Activated T-cell treated with anti-CD3 and anti-CD28 coated beads for 48 hours (primary cell): ENCODE measurements at places on chromosomes 2 and 18.

GRCh38 chr18:60543646-60544045 is 171.1 kb upstream of the MC4R start:
- DNase-seq, result no peak

- DNase-seq, result no peak
These were observed 1.2 kb upstream of the ME2 start for GRCh38 chr18:50877545-50878265.

DNA sequence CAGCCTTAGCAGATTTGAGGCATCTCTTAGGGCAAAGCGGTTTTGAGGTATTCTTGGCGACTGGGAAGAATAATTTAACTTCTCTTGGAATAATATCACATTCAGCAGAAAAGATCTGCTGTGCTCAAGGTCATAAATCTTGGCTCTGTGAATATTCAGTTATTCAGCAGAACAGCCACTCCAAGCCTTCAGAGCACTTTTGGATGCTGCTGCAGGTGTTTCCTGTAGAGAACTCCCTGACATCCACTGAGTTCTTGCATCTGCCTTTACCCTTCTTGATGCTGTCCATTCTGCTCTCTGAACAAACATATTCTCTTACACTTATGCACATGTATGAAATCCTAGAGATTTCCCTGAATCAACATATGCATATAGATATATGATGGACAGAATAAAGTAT is 390.3 kb downstream of the NRXN1 start:
- DNase-seq, result no peak

DNA sequence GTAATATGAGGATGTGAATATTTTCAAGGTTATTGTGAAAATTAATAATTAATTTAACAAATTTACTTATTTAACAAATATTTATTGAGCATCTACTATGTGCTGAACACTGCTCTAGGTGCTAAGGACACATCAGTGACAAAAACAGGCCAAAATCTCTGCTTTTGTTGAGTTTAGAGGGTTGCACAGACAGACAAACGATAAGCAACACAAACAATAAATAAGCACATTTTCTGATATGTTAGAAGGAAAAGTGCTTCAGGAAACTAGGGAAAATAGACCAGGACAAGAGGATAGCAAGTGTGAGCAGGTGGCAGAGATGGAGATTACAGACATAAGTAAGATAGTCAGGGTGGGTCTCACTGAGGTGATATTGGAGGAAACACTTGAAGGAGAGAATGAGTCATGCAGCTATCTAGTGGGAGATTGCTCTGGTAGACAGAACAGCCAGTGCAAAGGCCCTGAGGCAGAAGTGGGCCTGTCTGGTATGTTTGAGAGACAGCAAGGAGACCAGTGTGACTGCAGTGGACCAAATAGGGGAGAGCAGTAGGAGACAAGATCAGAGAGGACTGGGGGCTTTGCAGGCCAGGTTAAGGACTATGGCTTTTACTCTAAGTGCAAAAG is 38.3 kb downstream of the SFXN5 start:
- no peak for DNase-seq

DNA sequence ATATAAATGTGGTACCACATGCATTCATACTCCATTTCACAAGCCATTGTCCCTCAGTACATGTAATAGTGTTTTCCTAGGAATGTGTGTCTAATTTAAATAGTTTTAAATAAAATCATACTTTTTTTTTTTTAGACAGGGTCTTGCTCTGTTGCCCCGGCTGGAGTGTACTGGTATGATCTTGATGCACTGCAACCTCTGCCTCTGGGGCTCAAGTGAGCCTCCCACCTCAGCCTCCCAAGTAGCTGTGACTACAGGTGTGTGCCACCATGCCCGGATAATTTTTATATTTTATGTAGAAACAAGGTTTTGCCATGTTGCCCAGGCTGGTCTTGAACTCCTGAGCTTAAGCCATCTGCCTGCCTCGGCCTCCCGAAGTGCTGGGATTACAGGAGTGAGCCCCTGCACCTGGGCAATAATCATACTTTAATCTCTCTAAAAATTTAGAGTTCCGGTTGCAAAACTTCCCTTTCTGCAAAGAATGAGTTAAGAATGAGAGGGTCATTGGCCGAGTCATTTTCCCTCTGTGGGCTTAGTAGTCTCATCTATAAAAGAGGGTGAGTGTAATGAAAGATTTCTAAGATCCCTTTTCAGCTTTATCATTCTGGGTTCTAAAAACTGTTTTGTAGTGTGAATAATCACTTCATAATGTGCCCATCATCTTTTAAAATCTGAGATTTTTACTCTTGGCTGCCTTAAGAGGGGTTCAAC is 116.0 kb upstream of the PELI1 start:
- no peak for DNase-seq

DNA sequence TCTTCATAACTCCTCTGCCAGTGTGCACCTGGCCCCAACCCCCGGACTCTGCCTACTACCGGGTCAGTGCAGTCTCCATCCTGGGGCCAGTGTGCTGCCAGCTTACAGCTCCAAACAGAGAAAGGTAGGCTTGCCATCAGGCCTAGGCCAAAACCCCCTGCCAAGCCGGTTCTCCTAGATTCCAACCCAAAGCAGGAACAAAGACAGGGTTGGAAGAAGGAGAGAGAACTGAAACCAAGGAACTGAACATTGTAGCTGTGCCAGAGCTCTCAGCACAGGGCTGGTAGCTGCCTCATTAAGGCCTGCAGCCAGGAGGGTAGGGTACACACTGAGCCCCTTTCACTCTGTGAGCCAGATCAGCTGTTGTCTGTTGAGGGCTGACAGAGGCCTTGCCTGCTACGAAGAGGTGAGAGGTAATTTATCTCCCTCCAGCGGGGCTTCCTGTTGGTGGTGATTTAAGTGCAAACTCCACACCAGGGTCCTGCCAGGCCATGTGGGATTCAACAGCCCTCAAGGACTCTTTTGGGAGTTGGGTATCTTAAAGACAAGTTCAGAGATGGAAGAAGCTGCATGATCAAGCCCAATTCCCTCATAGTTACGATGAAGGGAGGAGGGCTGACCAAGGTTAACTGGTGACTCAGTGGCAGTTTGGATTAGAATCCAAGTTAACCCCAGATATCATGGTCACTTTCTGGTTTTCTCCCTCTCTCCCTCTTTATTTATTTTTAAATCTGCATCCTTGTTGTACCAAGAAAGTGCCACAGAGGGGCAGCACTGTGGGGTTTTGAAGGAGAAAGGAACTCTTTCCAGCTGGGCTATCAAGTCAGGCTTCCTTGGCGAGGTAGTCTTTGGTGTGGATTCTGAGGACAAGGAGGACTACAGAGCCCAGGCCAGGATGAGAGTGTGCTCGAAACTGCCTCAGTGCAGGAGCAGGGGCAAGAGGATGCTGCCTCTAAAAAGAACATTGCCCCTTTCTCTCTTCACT is 48.1 kb downstream of the CYRIA start:
- DNase-seq, result no peak

- DNase-seq, result no peak
These were observed 41.3 kb downstream of the SCG2 start for GRCh38 chr2:223560749-223561435.

- no peak for DNase-seq
These were observed 2.3 kb upstream of the ARHGAP25 start for GRCh38 chr2:68732036-68732932.

- DNase-seq, result no peak
These were observed 27.7 kb downstream of the METTL8 start for GRCh38 chr2:171406044-171406443.

GRCh38 chr2:29562319-29562718 is 359.1 kb downstream of the ALK start:
- no peak for DNase-seq

GRCh38 chr2:170307555-170308351 is 129.8 kb downstream of the MYO3B start:
- DNase-seq, result no peak

DNA sequence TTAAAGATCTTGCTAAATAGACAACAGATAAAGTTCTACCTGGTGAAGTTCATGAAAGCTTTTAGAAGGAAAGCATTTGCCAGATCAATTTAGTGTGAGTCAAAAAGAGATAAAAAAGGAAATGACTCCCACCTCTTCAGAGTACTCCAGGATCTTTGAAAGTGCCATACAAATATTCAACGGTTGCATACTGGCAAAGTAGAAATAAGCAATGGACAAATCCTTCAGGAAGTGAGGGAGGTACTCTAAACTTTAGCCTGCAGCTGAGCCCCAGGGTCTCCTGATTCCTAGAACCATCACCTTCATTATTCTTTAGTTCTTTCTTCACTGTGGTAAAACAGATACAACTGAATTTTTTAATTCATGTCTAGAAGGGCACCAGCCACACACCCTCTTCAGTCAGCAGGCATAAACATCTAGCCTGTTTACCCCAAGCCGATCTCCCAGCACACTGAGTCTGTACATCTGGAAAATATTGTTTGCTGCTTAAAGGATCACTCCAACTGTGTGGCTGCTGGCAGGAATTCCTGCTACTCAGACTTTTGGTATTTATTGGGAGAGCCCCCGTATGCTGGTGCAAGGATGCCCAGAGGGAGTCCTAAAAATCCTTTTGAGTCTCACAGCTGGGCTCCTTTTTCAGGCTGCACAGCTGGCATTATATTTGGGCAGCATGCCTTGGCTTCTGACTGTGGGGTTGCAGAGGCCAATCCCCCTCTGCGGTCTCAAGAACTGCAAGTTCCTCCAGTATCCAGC is 72.3 kb upstream of the SESTD1 start:
- DNase-seq, result no peak

DNA sequence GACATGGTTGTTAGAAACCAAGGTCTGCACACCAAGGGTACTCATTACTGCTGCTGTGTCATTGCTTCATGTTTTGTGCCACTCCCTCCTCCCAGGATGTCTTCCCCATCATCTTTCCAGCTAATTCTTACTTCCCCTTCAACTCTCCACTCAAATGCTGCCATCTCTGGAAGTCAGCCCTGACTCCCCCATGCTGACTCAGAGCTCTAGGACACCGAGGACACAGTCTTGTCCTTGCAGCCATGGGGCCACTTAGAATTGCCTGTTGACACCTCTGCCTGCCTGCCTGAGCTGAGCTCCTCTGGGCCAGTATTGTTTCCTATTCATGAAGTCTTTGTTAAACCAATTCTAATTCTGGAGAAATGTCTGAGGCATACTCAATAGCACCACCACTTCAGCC is 100.2 kb downstream of the GYPC start:
- no peak for DNase-seq

- no peak for DNase-seq
These were observed 40.5 kb downstream of the PREPL start for GRCh38 chr2:44320832-44321231.

- peak; percentile 61 for DNase-seq
These were observed at the start of gene TMEFF2 for GRCh38 chr2:192194866-192195547. Gene TMEFF2, minus strand, starts transcription at chr2:192194933. Its CDS starts 409 bp downstream, at chr2:192194524.

- DNase-seq, result no peak
These were observed 26.3 kb downstream of the MEX3C start for GRCh38 chr18:51171223-51171622.

GRCh38 chr18:26792661-26793060 is 72.8 kb downstream of the AQP4 start:
- no peak for DNase-seq

- no peak for DNase-seq
These were observed 204.1 kb upstream of the CYRIA start for GRCh38 chr2:16869711-16870110.

DNA sequence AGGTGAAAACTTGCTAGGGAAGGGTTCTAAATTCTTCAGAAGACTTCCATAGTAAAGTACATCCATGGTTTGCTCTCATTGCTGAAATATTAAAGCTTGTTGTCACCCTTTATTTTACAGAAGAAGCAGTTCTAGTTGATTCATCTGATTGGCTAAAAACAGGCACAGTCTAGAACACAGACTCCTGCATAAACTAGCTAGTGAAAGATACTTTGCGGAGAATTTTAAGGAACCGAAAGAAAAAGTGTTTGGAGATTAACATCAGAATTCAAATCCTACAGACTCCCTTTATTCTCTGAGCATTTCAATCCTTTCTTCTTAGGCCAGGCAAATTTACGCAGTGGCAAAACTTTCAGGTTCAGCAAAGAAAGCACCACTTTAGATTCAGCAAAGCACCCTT is 1076.5 kb upstream of the ZEB2 start:
- DNase-seq, result no peak

DNA sequence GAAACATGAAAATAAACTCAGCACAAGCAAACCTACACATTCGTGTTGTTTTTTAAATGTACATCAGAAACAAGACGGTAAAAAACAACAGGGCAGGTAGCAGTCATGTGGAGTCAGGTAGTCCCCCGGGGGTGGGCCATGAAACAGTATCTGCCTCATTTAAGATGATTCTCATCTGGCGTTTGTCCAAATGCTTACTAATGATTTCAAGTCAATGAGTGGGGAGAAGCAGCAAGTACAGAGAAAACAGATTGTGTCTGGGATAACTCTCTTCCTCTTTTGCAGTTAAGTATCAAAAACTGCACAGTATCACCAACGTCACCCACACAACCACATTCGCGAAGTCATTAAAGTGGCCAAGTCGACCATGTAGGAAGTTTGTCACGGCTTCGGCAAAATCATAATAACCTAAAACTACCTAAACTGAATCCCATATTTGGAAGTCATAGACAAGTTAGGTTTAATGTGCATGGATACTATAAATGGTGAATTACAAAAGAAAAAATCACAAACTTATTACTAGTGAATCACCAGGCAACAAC is 1.3 kb downstream of the LAPTM4A start:
- DNase-seq, result no peak

DNA sequence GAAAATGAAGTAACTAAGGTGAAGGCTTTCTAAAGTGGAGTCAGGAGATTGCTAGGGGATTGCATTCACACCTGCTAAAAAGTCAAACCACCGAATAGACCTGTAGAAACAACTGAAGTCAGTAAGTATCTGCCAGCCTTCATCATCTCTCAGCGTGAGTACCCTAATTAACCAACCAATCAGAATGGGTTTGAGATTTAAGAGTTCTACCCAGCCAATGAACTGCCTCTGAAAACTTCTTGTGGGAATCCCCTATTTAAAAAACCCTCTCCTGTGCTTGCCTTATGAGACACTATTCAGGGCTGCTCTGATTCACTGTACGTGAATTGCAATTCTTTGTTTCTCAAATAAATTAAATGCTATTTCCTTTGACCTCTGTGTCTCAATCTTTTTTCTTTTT is 3.4 kb upstream of the FAM161A start:
- no peak for DNase-seq

GRCh38 chr2:182368446-182368845 is 58.4 kb downstream of the PDE1A start:
- no peak for DNase-seq

DNA sequence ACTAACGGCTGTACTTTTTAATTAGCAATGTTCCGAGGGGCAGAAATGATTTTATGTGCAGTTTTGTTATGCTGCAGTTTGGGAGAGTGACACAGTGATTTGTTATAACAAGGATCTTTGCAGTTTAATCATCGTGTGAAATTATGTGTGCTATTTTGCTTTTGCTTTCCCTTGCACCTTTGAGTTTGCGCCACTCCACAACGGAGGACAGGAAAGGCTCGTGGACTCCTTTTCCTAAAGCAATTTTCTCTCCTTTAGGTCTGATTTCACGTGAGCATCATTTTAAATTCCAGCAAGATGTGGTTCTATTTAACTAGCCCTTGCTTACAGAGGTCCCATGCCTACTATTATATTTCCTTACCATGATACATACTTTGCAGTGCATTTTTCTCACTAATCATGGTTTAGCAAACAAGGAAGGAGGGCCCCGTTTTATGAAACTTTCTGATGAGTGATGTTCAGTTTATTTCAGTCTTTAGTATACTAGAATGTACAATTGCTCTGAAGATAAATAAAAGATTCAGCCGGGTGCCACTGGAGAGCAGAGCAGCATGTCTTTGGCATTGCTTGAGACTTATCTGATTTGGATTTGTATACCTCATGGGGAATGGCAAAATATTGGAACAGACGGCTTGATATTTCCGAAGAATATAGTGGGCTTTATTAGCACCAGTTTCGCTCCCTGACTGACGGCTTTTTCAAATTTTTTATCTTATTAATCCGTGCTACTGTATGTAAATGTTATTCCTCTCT is 528.2 kb upstream of the FANCL start:
- DNase-seq, result no peak

GRCh38 chr2:48934807-48935206 is 179.3 kb upstream of the LHCGR start:
- DNase-seq, result no peak
